ENCODE measurements at places on chromosomes 6 and 20.

GRCh38 chr6:24358219-24358821, 461 bp upstream of the DCDC2 start:
- no peak for DNase-seq

DNA sequence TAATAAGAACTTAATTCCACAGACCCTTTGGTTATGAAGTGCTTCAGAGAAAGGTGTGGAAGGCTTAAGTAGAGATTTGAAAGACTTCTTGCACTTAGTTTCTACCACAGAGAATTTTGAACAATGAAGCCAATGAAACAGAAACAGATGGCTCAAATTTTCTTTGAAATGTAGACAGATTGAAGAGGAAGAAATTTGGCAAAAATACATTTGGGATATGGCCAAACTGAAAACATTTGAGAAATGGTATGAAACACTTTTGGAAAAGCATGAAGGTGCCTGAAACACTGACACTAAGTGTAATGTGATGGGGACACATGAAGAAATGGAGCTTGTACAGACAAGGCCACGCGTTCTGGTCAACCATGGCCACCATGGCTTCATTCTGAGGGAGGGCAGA, 272.4 kb upstream of the EXOC2 start:
- DNase-seq: no peak

DNA sequence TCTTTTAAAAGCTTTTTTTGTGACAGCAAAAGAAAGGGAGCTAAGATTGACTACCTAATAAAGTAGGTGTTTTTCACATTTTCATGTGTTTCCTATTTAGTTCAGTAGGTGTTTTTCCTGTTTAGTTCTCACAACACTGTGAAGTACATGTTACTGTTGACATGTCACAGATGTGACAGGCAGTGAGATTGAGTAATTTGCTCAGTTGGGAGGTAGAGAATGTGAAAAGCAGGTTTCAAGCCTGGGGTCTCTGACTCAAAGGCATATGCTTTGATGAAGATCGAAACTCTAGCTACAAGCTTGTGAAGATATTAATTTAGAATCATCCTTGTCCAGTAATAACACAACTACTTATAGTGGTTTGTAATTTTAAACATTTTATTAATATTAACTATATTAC, 43.1 kb downstream of the SLX4IP start:
- DNase-seq: no peak

- DNase-seq: no peak
Observed at GRCh38 chr20:23634985-23635767, 2.6 kb downstream of the CST3 start.

GRCh38 chr6:335572-335971, 43.3 kb downstream of the DUSP22 start:
- DNase-seq: no peak

DNA sequence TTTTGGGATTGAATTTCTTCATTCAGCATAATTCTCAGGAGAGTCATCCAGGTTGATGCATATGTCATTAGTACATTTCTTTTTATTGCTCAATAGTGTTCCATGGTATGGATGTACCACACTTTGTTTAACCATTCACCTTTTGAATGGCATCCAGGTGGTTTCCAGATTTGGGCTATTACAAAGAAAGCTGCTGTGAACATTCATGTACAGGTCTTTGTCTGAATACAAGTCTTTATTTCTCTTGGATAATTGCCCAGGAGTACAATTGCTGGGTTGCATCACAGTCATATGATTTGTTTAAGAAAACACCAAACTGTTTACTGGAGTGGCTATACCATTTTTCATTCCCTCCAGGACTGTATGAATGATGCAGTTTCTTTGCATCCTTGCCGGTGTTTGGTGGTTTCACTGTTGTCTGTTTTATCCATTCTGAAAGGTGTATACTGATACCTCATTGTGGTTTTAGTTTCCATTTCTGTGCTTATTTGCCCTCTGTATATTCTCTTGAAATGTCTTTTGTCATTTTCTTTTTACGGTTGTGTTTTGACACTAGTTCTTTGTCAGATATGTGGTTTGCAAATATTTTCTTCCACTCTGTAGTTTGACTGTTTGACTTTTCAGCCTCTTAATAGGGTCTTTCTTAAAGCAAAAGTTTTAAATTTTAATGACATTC, 8.8 kb downstream of the CDKAL1 start:
- no peak for DNase-seq

DNA sequence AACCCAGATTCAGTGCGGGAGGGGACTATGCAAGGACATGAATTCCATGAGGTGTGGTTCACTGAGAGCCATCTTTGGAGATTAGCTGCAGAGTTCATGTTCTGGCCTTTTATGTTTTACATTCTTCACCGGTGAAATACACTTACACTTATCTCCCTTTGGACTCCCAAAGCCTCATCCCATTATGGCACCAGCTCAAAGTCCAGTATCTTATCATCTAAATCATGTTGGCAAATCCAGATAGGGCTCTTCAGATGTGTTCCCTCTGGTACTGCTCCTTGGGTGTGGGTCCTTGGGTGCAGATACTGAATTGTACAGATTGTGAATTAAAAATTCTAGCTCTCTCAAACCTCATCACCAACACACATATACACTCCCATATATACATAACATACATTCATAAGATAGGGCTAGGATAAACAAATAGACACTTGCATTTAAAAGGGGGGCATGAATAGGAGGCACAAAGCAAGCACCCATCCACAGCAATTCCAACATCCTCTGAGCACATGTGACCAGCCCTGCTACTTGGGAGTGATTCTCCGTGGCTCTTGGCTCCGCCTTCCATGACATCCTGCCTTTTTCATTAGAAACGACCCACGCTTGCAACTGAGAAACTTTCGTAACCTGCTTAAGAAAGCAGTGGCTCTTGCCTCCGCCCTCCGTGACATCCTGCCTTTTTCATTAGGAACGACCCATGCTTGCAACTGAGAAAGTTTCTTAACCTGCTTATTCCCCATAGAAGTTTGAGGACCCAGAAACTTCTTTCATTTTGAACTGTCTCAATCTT, 53.6 kb upstream of the LRRC1 start:
- no peak for DNase-seq

GRCh38 chr6:45886776-45887175, 128.9 kb downstream of the CLIC5 start:
- no peak for DNase-seq

DNA sequence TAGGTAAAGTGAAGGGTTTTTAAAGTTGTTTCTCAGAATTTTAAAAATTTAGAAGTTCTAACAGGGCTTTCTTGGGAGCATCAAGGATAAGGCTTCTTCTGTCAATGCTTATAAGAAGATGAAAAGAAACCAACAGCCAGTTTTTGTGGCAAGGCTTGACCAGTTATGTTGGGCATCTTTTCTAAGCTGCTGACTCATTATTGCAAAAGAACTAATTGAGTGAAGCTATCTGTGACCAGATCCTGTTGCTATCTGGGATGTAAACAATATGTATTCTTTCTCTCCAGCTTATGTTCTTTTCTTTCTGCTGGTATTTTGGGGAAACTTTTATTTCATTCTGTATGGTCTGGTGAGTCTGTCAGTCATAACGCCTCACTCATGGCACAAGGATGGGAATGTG, 643.8 kb downstream of the HDGFL1 start:
- DNase-seq: no peak

GRCh38 chr6:41571021-41571780, 25.0 kb downstream of the FOXP4 start:
- no peak for DNase-seq

- no peak for DNase-seq
Observed at GRCh38 chr6:13810688-13811446, 3.5 kb downstream of the MCUR1 start.

GRCh38 chr6:168383062-168383854, 57.7 kb upstream of the SMOC2 start:
- DNase-seq: no peak

- DNase-seq: no peak
Observed at GRCh38 chr20:59077705-59078104, 35.1 kb upstream of the PRELID3B start.

GRCh38 chr20:46631212-46631869, 19.9 kb downstream of the SLC13A3 start:
- DNase-seq: no peak

DNA sequence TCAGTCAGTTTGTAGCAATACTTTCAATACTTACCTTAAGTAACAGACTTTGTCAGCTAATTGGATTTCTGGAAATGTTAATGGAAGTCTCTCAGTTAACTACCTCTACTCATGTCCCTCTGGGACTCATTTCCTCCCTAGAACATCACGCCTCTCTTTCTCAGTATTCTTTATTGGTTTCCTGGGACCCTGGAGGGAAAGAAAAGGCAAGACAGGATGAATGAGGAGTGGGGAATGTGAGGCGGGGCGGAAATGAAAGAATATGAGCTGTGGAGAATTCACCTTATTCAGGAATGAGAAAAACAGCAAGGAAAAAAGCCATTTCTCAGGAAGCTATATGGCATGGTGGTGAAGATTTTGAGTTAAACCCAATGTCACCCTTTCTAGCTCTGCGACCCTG, 62.7 kb downstream of the ANKS1A start:
- DNase-seq: no peak

GRCh38 chr6:77448546-77448945, 14.7 kb downstream of the HTR1B start:
- no peak for DNase-seq

GRCh38 chr20:35007891-35008290, 52.2 kb downstream of the MYH7B start:
- DNase-seq: no peak

DNA sequence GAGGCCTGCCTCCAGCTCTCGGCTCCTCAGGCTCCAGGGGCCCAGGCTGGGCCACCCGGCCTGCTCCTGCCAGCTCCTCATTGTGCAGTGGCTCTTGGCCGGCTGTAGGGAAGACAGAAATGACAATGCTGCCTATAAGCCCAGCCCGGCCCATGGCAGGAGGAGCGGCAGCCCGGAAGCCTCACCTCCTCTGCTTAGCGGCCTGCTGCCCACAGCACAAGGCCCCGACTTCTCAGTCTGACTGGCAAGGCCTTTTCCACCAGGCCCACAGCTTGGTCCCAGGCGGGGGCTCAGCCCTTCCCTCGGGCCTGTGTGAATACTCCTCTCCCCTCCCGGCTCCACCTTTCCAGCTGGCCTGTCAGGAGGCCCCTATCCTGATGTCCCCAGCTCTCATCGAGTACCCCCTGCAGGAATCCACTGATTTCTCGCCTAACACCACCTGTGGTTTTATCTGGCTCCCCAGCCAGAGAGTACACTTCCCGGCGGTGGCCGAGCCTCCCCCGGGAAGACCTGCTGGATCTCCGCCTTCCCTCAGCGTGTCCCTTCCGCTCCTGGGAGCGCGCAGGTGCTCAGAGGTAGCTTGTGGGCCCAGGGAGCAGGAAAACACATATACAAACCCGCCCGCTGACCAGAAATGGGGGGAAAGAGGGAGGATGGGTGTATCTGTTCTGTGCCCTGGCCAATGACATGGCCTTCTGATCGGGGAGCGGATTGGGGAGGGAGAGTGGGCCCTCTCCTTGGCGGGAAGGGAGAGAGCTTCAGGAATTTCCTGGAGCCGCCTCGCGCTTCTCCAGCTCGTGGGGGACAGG, 963 bp downstream of the DDRGK1 start:
- DNase-seq: no peak

- no peak for DNase-seq
Observed at GRCh38 chr20:20225325-20226043, 142.4 kb upstream of the INSM1 start.

DNA sequence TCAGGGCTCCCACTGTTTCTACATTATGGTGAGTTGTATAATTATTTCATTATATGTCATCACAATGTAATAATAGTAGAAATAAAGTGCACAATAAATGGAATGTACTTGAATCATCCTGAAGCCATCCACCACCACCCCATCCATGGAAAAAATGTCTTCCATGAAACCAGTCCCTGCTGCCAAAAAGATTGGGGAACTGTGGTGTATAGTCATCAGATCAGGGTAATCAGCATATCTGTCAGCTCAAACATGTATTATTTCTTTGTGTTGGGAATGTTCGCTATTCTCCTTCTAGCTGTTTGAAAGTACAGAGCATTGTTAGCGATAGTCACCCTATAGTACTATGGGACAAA, 33.8 kb upstream of the SLC22A23 start:
- no peak for DNase-seq

DNA sequence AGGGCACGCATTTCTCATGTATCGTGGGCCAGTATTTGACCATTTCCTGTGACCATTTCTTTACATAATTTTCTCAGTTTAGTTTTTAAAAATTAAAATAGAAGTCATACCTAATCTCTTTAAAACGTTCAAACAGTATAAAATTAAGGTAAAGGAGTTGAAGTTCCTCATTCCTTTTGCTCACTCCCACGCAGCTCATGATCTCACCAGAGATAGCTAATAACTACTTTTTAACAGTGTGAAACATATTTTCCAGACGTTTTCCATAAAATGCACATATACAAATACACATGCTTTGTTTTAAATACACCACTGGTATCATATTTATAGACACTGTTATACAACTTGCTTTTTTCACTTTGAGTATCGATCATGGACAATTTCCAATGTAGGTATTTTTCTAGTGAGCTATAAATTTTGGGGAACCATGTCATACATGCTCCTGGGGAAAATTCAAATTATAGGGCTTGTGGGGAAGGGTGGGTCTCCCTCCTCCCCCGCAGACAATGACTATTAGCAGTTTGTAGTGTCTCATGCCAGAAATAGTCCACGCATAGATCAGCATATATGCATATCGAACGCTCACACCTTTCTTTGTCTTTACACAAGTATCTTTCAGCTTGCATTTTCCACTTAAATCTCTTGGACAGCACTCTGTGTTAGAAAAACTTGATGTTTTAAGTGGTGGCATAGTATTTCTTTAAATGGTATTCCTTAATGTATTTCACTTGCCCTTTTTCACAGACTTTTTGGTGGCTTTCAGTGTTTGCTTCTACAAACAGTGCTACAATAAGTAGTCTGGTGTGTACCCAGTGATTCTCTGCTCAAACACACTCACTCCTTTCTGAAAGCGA, 145.5 kb upstream of the ZNF217 start:
- DNase-seq: no peak

- DNase-seq: peak; percentile 61
Observed at GRCh38 chr6:26457264-26457805, 420 bp upstream of the BTN2A1 start.
